ENCODE measurements at places on chromosomes 13 and 19.

GRCh38 chr13:77310161-77310560 lies 16.7 kb downstream of the MYCBP2 start:
- DNase-seq = no peak

DNA sequence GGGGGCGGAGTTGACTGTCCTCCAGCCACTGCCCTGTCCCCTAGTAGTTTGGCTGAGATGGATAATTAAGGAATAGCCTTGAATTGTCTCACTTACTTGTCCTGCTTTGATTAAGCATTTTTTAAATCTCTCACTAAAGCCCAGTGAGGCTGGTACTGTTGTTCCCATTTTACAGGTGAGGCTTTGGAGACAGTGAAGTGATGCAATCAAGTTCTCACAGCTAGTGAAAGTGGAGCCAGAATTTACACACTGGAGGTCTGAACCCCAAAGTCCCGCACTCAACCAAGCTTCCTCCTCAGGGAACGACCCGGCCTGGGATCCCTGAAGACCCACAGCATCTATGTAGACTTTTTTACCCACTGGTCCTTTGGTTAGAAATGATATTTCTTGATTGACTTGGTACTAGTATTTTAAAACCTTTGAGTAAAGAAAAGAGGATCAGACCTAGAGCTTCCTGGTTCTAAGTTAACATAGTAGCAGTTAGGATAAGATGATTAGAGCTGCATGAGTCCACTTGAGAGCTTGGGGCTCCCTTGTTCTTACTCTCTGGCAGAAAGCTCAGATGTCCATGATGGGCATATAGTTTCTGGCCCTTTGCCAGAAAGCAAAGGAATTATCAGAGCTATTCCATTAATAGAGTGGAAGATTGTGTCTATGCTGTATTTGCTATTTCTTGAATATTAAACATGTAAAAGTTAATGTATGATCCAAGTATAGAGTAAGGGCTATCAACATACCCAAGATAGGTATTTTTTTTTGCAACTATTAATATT lies 154.3 kb downstream of the LMO7 start:
- no peak for DNase-seq

DNA sequence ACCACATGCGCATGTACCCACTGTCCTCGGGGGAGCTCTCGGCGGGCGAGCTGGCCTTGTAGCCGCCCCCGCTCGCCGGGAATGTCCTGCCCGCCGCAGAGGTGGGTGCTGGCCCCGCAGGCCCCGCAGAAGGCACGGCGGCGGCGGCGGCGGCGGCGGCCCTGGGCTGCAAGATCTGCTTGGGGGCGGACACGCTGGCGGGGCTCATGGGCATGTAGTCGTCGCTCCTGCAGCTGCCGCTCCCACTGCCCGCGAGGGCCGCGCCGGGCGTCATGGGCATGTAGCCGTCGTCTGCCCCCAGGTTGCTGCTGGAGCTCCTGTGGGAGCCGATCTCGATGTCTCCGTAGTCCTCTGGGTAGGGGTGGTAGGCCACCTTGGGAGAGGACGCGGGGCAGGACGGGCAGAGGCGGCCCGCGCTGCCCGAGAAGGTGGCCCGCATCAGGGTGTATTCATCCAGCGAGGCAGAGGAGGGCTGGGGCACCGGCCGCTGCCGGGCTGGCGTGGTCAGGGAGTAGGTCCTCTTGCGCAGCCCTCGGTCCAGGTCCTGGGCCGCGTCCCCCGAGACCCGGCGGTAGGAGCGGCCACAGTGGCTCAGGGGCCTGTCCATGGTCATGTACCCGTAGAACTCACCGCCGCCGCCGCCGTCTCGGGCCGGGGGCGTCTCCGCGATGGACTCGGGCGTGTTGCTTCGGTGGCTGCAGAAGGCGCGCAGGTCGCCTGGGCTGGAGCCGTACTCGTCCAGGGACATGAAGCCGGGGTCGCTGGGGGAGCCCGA lies 2.4 kb downstream of the IRS2 start:
- peak; percentile 63 for DNase-seq

- DNase-seq = no peak
These were observed at the start of gene CBY2 for GRCh38 chr13:45702088-45702487. Gene CBY2 (plus strand): TSS chr13:45702320. CDS start chr13:45702391, 71 bp downstream.

GRCh38 chr19:11192957-11193939 lies 4.1 kb downstream of the KANK2 start:
- DNase-seq = no peak

DNA sequence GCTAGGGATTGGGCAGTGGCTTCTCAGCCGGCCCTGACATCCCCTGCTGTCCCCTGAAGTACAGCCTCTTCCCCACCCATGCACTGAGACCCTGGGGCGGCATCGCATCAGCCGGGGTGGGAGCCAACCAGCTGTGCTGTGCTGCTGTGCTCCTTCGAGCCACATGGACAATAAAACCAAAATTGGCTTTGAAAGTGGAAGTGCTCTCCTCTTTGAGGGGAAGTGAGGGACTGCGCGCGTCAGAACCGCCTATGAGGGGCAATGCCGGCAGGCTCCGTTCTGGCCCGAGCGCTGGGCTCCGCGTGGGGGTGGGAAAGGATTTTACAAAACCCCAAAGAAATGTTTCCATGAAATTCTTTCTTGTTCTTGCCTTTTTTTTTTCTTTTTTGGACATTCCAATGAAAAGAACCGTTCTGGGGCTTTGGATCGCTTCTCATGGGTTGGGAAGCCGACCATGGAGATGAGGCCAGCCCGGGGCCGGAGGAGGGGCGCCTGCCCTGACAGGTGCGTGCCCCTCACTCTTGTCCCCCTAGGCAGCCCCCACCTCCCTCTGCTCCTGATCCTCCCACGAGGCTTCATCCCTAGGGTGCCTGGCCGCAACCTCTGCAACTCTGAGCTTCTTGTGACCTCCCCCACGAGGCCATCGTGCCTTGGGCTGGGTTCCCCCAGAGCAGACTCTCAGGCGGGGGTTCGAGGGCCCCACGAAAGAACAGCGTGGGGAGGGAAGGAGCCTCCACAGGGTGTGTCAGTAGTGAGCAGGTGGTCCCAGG lies 22.6 kb downstream of the KLHL26 start:
- DNase-seq = no peak

All from BE2C (cell line).